ENCODE measurements at places on chromosomes 7 and 10. TPM values are rescaled to one million over a fixed set of nuclear protein-coding genes. Genes with fewer than 3 reads are reported as not detected.
A peak's percentile ranks its signal among the peaks of the same experiment; 100 is the strongest.

The IGFBP1 gene
- polyA plus RNA-seq, result 19.6 TPM

GRCh38 chr7:132980402-132980801, 101.5 kb downstream of the CHCHD3 start:
- no peak for DNase-seq

DNA sequence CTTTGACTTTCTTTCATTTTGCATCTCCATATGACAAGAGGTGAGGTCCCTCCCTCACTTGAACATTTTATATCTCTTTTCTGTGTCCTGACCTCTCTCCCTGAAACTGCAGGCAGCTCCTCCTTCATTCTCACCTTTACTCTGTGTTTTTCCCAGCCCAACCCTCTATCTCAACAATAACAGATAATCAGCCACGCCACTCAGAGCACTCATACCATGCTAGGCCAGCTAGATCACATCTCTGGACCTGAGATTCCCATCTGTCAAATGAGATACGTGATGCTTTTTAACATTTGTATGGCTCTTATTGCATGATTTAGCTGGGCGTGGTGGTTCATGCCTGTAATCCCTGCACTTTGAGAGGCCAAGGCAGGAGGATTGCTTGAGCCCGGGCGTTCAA, 63.1 kb upstream of the PDCD4 start:
- no peak for DNase-seq

The INSYN2A gene
- 1.7 TPM for polyA plus RNA-seq

DNA sequence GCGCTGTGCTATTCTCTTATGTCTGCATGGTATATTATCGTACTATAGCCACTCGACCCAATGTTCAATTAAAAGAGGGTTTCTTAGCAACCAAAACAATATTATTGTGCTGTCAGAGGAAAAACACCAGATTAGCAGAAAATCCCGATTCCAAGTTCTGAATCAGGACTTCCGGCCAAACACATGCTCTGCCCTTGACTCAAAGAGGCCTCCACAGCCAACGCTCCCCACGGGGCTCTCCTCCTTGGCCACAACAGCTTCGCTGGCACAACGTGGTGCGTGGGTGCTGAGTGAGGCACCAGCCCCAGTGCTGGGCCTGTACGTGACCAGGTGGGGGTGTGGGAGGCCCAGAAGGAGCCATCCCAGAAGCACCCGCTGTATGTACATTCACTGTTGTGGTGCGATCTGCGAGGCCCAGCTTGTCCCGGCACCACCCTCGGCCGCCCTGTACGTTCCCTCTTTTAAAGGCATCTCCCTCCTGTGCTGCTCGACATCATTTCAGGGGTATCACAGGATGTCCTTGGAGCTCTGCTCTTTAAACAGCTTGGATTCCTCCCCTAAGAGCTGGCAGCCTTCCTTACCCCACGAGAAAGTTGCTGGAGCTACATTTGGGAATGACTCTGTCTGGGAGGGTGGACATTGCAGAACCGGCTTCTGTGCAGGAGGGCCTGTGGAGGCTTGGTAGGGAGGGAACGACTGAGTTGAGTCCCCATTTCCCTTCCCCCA, 736.2 kb downstream of the PARD3 start:
- no peak for DNase-seq

GRCh38 chr7:2045559-2046405, 187.0 kb downstream of the MAD1L1 start:
- DNase-seq, result no peak

DNA sequence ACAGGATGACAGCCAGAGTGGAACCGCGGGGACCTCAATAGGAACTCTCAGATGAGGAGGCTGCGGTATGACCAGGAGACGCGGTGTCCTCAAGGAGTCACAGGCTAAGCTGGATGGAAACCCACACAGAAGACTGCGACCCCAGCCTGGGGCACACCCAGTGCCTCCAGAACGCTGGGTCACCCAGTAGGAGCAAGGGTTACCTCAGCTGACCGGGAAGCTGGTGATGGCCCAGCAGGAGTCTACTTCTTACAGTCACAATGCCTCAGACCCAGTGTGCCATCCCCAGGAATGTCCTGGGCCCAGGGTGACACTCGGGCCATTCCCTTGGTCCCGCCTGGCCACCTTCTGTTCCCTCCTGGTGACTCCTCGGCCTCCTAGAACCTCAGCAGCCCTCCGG, 29.9 kb downstream of the CNPY1 start:
- no peak for DNase-seq

DNA sequence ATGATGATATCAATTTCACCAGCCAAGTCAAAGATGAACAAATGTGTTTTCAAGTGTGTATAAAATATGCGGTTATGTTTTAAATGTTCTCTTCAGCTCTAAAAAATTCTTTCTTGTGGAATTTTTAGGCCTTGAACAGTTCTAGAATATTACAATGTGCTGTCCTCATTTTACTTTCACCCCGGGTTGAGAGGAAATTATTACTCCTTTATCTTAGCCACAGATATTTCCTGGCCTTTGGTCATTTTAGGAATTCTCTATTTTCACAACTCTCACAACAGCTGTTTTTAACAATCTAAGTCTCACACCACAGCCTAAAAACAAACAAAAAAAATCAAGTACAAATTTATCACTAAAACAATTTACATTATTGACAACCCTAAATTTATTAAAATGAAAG, 112.2 kb upstream of the HGF start:
- DNase-seq, result no peak

GRCh38 chr10:49113741-49114141, 1.6 kb downstream of the VSTM4 start:
- DNase-seq, result no peak

GRCh38 chr7:18541181-18541870, 45.8 kb downstream of the HDAC9 start:
- no peak for DNase-seq

GRCh38 chr7:1175967-1176851, 16.2 kb upstream of the ZFAND2A start:
- DNase-seq, result peak; percentile 84

- no peak for DNase-seq
Observed at GRCh38 chr10:87623191-87623590, 36.5 kb upstream of the PAPSS2 start.

The CUBN gene
- polyA plus RNA-seq, result 3.3 TPM

- DNase-seq, result no peak
Observed at GRCh38 chr10:112945811-112946210, 4.2 kb upstream of the TCF7L2 start.

GRCh38 chr10:129193148-129193547, 273.9 kb upstream of the MGMT start:
- DNase-seq, result no peak

- no peak for DNase-seq
Observed at GRCh38 chr10:45461034-45461433, 87.0 kb downstream of the ALOX5 start.

The SLC39A12 gene
- not detected for polyA plus RNA-seq

The EPDR1 gene
- polyA plus RNA-seq, result 3.7 TPM

- no peak for DNase-seq
Observed at GRCh38 chr7:23347682-23348180, 48.6 kb downstream of the MALSU1 start.

GRCh38 chr7:120400806-120401455, 128.0 kb downstream of the KCND2 start:
- DNase-seq, result no peak

- no peak for DNase-seq
Observed at GRCh38 chr7:37899712-37900247, 16.8 kb downstream of the SFRP4 start.

GRCh38 chr7:35753761-35754603, 46.9 kb upstream of the SEPTIN7 start:
- DNase-seq, result peak; percentile 57

DNA sequence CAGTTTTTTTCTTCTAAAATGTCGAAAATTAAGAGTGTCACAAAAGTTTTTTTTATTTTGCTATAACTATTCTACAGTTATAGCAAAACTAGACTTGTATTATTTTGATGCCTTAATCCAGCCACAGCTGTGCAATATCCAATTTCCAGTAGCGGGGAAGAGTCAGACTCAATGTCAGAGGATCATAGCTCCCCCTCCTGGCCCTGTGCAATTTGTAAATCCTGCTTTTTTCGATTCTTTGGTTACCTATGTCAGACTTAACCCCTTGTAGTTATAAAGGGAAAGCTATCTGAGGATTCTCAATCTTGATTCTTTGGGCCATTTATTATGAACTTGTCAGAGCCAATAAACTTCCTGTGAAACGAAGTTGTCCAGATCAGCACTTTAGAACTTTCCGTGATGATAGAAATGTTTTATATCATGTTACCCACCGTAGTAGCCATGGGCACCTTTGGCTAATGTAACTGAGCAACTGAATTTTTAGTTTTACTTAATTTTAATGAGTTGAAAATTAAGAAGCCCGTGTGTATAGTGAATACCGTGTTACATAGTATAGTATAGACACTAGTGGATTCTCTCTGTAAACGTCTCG, 87.7 kb upstream of the PRKCQ start:
- DNase-seq, result peak; percentile 69

DNA sequence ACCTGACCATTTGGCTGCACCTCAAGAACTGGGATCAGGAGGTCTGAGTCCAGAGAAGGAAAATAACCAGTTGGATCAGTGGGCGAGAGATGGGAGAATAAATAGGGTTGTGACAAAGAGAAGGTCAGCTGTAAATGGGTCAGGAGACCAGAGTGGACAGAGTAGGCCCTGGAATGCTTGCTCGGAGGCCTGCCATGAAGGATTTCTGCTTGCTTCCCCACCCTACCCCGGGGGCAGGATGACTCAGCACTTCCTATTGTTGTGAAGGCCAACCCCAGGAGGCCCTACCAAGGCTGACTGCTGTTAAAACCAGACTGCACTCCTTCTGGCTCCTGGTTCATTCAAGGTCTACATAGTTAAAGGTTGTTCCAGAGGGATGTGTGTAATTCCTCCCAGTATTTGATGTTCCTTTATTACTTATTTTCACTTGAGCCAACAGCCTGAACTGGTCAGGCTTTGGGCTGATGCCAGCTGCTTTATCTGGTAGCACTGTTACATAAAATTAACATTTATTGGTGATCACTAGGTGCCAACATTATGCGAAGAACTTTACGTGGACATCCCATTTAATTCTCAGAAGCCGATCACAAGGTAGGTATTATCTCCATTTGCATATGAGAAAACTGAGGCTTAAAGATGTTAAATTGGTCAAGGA, 27.3 kb upstream of the IFRD1 start:
- peak; percentile 83 for DNase-seq

GRCh38 chr10:133128126-133129070, 31.6 kb upstream of the KNDC1 start:
- no peak for DNase-seq
